Activated T-cell treated with anti-CD3 and anti-CD28 coated beads, Interleukin-2, amount 50 U/mL, for 48 hours (primary cell): ENCODE measurements at places on chromosomes 13 and 19.

DNA sequence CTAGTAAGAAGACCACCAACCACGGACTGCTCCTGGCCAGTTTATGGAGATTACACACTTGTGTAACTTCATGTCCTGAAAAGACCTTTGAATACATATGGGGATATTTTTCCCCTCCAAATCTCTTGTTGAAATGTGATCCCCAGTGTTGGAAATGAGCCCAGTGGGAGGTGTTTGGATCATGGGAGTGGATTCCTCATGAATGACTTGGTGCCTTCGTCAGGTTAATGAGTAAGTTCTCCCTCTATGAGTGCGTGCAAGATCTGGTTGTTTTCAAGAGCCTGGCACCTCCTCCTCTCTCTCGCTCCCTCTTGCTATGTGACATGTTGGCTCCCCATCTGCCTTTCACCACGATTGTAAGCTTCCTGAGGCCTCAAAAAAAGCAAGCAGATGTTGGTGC lies 769.0 kb upstream of the SLITRK1 start:
- DNase-seq: no peak

DNA sequence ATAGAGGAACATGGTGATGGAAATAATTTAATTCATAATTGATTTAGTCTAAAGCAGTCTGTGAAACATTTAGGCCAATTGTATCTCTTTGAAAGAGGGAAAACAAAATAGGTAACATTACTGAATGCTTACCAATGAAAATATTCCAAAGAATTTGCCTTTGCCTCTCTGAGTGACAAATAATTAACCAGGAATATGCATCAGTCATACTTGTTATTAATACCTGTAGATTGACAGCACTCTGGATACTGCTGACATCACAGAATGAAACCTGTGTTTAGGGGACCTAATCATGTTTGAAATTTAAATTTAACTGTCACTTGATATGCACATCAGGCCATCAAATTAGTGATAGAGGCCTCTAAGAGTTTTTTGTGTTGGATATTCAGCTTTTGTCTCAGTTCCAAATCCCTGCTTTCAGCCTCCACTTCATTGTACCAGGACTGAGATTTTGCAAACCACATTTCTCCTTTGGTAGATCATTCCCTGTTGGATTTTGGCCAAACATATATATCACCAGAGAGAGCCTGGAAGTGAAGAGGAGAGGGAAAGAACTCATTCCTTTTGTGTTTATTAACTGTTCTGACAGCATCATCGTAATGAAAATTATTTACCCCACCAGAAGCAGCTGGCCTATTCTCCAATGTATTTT lies 64.8 kb upstream of the KLHL1 start:
- DNase-seq: no peak

GRCh38 chr19:7159105-7159933 lies 89.8 kb downstream of the ZNF557 start:
- DNase-seq: no peak

- DNase-seq: no peak
Observed at GRCh38 chr13:106529415-106530170, 5.9 kb downstream of the EFNB2 start.

GRCh38 chr13:20404488-20405222 lies 121.0 kb downstream of the CRYL1 start:
- DNase-seq: peak; percentile 8

DNA sequence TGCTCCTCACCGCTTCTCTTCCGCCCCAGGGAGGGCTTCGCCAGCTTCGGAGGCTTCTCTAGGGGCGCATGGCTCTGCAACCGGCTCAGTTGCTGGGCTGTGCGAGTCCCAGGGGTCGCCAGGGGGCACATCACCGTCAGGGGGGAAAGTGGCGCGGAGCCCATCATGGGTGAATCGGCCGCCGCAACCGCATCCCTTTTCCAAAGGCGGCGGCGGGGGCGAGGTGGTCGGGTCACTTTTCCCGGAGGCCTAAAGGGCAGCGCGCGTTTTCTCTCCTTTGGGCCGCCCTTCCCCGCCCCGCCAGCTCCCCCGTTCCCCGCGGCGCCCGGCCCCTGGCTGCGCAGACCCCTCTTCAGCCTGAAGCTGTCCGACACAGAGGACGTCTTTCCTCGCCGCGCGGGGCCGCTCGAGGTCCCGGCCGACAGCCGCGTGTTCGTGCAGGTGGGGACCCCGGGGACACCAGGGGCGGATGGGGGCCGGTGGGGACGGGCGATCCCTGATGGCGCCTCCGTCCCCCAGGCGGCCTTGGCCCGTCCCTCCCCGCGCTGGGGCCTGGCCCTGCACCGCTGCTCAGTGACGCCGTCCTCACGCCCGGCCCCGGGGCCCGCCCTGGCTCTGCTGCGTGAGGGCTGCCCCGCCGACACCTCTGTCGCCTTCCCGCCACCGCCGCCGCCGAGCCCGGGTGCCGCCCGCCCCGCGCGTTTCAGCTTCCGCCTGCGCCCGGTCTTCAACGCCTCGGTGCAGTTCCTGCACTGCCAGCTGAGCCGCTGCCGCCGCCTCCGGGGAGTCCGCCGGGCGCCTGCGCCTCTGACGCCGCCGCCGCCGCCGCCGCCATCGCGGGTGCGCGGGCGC lies 1.7 kb downstream of the TGFBR3L start:
- DNase-seq: peak; percentile 72

DNA sequence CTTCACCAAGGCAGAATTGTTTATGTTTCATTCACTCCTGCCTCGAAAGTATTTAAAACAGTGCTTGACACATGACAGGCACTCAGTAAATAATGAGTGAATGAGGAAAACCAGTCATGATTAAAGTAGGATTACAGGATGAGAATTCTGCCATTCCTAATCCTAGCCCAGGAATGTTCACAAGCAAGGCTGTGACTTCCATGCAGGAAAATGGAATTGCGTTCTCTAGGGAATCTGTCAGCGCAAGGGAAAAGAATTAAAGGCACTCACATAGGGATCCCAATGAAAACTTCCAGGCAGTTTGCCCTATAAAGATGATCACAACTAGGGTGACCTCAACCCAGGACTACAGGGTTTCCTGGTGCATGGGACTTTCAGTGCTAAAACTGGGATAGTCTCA lies 143.4 kb downstream of the CYSLTR2 start:
- no peak for DNase-seq

DNA sequence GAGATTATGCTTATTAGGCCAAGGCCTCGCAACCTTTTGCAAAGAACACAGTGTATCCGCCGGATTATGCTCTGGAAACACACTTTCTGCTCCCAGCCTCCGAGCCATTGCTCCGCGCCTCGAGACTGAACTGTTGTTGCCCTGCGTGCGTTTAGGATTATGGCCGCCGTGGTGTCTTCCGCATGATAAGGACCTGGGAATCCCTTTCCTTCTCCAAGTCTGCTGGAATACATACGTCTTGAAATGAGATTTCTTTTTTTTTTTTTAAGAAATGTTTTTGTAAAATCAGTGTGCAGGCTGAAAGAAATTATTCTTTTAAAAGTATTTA lies 89.8 kb upstream of the SOX1 start:
- DNase-seq: no peak

- no peak for DNase-seq
Observed at GRCh38 chr19:29675650-29676186, 10.5 kb downstream of the PLEKHF1 start.

GRCh38 chr13:49418206-49418605 lies 25.7 kb downstream of the CAB39L start:
- no peak for DNase-seq

GRCh38 chr19:33914599-33914998 lies 117.9 kb downstream of the KCTD15 start:
- no peak for DNase-seq

DNA sequence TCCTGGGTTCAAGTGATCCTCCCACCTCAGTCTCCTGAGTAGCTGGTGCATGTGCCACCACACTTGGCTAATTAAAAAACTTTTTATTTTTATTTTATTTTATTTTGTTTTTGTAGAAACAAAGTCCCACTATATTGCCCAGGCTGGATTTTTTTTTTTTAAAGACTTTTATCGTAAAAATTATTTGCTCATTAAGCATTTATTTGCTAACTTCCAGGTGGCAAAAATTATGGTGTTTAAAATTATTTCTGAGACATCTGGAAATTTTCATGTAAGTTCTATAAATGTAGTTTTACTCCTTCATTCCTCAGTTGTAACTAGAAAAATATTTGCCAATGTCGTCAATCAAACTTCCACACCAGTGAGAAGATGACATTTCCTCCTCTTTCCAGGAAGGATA lies 233.3 kb upstream of the DACH1 start:
- no peak for DNase-seq

GRCh38 chr19:46915386-46915785 lies 54.6 kb downstream of the ARHGAP35 start:
- no peak for DNase-seq

- no peak for DNase-seq
Observed at GRCh38 chr13:112001571-112001970, 65.4 kb upstream of the SOX1 start.

GRCh38 chr13:32707471-32707870 lies 121.2 kb downstream of the PDS5B start:
- no peak for DNase-seq

DNA sequence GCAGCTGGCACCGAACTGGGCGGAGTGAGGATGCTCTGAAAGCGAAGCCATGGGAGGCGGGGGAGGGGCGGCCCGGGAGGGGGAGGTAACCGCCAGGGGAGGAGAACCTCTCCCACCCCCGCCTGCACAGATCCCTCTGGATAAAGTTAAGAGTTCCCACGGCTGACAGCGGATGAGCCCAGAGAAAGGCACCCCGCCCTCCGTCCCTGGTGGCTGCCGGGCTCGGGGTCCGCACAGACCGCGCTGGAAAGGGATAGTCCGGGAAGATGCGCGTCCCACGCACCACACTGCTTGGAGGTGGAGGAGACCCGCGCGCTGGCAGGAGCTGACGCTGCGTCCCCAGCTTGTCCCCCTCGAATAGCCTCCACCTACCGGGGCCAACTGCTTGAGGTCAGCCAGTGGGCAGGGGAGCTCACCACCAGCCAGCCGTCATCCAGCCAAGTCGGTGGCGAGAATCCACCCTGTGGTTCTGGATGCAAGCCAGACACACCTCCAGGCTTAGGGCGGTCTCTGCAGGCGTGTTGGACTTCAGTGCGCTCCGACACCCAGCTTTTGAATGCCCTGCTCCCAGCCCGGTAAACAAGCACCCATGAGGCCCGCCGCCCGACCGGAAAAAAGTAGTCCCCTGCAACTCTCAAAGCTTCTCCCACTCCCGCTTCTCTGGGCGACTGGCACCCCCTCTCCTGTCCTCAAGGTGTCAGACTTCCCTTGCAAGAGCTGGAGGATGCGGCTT lies at the start of gene TRPC4:
Gene TRPC4, minus strand, starts transcription at position 17 of the 733 bp plus-strand sequence. CDS start 86,439 bp downstream, outside the sequence.
- DNase-seq: no peak

- no peak for DNase-seq
Observed at GRCh38 chr13:112859128-112859816, 109.7 kb upstream of the MCF2L start.

- no peak for DNase-seq
Observed at GRCh38 chr13:66665991-66666390, 564.1 kb downstream of the PCDH9 start.

GRCh38 chr19:2426611-2427428 lies 566 bp downstream of the TIMM13 start:
- no peak for DNase-seq

DNA sequence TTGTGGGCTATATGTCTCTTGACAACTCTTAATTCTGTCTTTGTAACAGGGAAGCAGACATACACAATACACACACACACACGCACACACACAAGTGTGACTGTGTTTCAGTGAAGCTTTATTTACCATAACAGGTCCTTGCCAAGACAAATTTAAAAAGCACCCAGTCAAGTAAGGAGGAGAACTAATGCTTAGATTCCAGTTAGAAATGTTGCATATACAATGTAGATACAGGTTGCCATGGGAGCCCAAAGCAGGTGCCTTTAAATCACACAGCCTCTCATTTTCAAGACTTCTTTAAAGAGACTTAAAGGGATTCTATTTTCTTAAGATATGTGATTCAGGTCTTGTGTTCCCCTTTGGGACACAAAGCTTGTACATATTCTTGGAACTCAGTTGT lies 1551.9 kb downstream of the EFNB2 start:
- no peak for DNase-seq

- peak; percentile 68 for DNase-seq
Observed at GRCh38 chr19:14475251-14476073, at the start of gene PTGER1. Gene PTGER1 (minus strand): TSS chr19:14475354. CDS start chr19:14474320, 1,034 bp downstream.

- DNase-seq: no peak
Observed at GRCh38 chr13:100517728-100518127, 70.9 kb downstream of the GGACT start.

- DNase-seq: no peak
Observed at GRCh38 chr13:45508776-45509175, 44.0 kb downstream of the COG3 start.

DNA sequence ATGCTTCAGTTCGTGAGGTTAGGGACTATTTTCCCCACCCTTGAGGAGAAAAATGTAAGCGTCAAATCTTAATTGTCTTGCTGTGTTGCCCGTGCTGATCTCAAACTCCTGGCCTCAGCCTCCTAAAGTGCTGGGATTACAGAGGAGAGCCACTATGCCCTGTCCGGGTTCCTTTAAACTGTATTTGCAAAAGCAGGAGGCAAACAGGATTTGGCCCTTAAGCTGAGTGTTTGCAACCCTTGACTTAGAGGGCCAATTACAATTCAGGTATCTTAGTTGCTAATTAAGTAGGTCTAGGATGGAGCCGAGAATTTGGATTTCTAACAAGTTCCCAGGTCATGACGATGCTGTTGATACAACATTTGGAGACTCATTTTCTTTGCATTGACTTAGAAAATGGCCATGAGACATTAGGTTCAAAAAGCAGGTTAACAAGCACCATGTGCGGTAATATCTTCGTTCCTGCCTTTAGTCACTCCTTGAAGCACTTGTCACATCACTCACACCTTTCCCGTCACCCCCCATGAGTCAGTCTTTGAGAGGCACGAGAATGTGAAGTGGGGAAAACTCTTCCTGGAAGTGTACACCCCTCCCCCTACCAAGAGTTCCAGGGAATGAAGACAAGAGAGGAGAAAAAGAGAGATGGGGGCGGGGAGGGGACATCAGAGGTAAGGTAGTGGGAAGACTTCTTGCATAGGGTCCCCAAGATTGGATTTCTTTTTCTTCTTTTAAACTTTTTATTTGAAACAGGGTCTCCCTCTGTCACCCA lies 2.6 kb downstream of the NAPSA start:
- peak; percentile 77 for DNase-seq

GRCh38 chr19:54952591-54953344 lies 5.4 kb upstream of the NLRP7 start:
- DNase-seq: no peak

- no peak for DNase-seq
Observed at GRCh38 chr13:94061301-94061700, 418.2 kb downstream of the DCT start.

GRCh38 chr19:4566402-4567051 lies 7.0 kb upstream of the SEMA6B start:
- no peak for DNase-seq
